ENCODE measurements at places on chromosomes 11 and 22. TPM values are rescaled to one million over a fixed set of nuclear protein-coding genes. Genes with fewer than 3 reads are reported as not detected.

- DNase-seq: no peak
Observed at GRCh38 chr11:127972816-127973215, 614.5 kb downstream of the ETS1 start.

GRCh38 chr11:64670975-64671374 lies 52.0 kb downstream of the NRXN2 start:
- DNase-seq: peak; percentile 54

FOLR1 gene
- not detected for polyA plus RNA-seq

ROBO4 gene
- polyA plus RNA-seq: 0.45 TPM

DNA sequence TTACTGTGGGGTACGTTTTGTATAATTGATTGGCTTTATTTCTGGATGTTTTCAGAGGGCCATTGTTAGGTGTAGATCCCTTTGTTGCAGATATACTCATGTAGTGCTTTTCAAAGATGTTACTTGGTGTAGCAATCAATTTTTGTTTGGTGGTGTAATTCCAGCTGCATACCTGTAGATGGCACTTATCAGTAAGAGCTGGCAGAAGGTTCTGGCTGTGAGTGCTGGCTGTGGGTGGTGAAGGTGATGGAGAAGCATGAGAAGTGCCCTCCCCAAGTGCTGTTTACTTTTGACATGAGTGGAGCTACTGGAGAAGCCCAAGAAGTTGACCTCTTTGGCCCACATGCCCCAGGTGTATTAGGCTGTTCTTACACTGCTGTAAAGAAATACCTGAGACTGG lies 1074.9 kb downstream of the FAM181B start:
- DNase-seq: no peak

DUSP18 gene
- 9.4 TPM for polyA plus RNA-seq

DNA sequence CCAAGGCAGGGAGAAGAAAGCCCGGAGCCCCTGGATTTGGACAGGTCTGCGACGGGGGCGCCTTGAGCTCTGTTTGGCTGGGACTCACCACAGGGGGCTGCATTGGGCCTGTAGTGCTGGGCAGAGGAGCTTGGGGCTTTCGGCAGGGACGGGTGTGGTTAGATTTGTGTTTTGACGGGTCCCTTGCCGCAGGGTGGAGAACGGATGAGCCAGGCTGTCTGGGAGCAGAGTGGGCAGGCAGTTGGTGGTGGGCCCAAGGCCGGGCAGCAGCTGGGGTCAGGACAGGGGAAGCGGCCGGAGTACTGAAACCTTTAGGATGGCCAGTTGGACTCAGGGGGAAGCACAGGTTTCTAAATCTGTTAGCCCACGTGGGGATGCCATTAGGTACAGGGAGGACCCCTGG lies 13.4 kb downstream of the C11orf24 start:
- DNase-seq: no peak

DNA sequence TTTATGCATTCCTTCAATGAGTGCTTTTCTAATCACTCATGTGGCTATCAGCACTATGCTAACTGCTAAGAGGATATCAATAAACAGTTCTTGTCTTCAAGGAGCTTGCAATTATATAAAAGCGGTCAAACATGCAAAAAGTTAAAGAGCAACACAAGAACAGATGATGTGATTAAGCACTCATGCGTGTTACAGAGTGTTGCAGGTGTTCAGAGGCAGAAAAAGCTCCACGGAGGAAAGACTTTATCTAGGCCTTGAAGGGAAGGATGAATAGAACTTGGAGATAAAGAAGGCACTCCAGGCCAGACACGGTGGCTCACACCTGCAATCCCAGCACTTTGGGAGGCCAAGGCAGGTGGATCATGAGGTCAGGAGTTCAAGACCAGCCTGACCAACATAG lies 13.6 kb downstream of the CD3E start:
- DNase-seq: no peak

OR56A4 gene
- polyA plus RNA-seq: not detected

DNA sequence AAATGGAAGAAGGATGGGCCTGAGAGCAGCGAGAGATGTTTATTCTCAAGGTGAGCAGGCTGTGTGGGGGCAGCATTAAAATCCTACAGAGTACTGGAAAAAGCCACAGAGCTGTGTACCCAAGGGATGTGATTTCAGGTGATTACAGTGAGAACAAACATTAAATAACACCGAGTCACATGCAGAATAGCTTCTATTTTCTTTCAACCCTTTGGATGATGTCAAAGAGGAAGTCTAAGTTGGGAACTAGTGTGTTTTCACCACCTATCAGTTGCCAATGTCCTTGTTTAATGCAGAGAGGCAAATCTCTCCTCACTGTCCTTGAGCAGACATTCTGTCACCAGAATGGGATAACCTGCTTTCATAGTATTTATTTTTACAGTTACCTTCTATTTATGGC lies 379.6 kb upstream of the NARS2 start:
- no peak for DNase-seq

- no peak for DNase-seq
Observed at GRCh38 chr11:119319700-119320239, 2.8 kb upstream of the MCAM start.

PRRG4 gene
- polyA plus RNA-seq: 7.6 TPM

GRCh38 chr11:120622189-120622875 lies 110.8 kb downstream of the GRIK4 start:
- no peak for DNase-seq
